Naive thymus-derived CD4-positive, alpha-beta T cell (primary cell): ENCODE measurements at places on chromosomes 5 and 9. TPM values are rescaled to one million over a fixed set of nuclear protein-coding genes. Genes with fewer than 3 reads are reported as not detected.

DNA sequence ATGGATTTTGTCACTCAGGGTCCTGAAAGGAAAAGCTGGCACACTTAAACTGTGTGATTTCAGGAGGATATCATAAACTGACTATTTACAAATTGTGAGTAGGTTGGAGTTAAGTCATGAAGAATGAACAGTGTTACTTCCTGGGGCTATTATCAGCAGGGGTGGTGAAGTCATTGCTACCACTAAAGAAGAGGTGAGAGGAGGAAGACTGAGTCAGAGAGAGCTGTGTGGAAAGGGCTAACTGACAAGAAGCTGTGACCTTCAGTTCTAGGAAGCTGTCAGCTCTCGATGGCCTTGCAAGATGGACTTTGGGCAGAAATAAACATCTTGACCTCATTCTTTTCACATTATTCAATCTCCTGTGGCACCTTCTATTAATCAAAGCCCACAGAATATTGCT lies 72.3 kb upstream of the STARD4 start:
- DNase-seq = no peak

- no peak for DNase-seq
Measured at GRCh38 chr5:132782101-132782500, 5.1 kb upstream of the SEPTIN8 start.

DNA sequence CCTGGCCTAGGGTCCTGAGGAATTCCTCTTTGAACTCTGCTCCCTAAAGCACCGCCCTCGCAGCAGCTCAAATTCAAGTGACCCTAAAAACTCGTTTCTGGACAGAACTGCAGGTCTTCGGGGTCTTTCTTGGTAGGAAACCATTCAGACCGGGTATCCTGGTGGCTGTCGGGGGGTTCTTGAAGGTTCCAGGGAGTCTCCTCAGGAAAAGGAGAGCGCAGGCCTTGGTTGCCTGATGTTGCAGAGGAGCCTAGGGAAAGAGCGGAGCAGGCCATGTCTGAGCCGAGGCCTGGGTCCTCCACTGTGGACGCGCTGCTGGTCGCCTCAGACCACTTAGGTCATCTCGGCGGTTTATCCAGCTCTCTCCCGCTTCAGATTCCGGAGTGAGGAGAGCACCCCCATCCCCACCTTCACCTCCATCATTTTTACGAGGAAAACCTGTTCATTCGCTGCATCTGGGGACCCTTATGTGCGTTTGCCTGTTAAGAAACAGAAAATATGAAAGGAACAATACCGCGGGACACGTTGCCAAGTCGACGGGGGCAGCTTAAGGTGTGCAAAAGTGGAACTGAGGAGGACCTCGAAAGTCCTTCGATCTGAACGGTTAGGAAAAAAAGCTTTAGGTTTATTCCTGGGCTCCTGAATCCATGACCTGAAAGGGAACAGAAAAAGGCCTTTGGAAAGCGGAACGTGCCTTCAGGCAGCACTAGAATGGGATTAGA lies 299.4 kb downstream of the PARP8 start:
- no peak for DNase-seq

- no peak for DNase-seq
Measured at GRCh38 chr9:115413766-115414382, 295.9 kb upstream of the TNC start.

DNA sequence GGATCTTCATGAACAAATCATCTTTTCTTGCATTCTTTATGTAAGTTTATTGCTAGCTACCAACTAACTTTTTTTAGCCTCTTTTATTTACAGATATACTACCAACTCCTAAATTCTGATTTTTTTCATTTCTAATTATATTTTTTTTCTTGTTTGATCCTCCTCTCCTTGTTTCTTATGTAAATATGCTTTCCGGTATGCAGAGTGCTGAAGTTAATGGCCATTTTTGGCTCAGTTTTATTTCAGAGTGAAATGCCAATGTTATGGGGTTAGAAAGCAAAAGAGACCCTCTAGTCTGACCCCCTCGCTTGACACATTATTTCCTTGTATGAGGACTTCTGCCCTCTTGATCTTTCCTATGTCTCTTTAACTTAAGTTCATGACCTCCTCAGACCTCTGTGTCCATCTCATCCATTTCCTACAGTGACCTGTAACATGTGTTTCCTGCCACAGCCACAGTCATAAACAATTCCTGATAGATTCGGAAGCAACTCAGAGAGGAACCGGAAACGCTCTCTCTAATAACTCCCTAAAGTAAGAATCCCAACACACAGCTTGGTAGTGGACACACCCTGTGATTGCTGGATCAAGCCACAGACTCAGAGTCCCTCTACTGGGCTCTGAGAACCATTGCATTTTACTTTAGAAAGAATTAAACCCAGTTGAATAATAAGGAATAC lies 42.9 kb upstream of the AFAP1L1 start:
- no peak for DNase-seq

GRCh38 chr9:86481466-86481865 lies 127.3 kb upstream of the TUT7 start:
- DNase-seq = no peak

DNA sequence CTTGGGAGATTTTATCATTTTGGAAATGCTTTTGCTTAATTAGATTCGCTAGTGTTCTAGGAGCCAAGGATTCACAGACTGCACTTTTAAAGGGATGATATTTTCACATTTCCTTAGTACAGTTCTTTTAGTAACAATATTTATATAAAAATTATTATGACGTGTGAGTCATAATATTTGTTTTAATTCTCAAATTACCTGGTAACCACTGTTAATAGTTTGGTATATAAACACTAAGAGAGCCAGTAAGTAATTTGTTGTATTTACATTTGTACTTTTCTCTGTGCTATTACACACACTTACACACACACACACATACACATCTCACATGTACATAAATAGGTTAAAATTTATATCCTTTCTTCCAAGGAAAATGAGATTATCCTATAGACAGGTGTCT lies 58.8 kb upstream of the RAD23B start:
- DNase-seq = no peak

- no peak for DNase-seq
Measured at GRCh38 chr5:55551358-55551757, 16.6 kb upstream of the PLPP1 start.

DNA sequence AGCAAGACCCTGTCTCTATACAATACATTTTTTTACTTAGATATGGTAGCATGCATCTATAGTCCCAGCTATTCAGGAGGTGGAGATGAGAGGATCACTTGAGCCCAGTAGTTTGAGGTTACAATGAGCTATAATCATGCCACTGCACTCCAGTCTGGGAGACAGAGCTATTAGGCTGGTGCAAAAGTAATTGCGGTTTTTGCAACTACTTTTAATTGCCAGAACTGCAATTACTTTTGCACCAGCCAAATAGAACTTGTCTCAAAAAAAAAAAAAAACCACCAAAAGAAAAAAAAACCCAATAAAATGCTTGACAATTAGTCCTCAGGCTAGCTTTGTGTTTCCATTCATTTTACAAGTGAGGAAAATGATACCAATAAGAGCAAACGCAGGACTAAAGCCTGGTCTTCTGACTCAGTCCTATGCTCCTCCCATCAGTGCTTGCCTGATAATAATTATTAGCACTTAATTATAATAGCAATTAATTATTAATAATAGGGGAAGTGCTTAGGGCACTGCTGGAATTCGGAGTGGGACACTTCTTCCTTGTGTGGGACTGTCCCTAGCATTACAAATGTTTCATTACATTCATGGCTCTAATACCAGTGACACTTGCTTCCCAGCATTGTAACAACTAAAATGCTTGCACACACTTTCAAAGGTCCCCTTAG lies 73.1 kb upstream of the TAF1L start:
- no peak for DNase-seq

DNA sequence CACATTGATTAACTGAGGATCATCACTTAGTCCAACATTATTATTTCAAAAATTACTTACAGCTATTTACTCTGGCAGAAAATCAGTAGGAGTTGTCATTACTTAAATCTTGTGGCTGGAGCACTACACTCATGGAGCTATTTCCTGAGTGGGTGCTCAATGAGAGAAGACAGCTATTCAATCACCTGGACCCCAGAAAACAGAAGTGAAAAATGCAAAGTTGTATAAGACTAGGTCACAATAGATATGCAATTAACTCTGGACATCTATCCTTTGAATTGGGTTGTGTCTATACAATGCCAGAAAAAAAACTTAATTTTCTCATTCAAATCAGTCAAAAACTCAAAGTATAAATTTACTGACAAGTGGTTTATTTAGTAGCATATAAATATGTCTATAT lies 340.9 kb downstream of the EFNA5 start:
- DNase-seq = no peak

DNA sequence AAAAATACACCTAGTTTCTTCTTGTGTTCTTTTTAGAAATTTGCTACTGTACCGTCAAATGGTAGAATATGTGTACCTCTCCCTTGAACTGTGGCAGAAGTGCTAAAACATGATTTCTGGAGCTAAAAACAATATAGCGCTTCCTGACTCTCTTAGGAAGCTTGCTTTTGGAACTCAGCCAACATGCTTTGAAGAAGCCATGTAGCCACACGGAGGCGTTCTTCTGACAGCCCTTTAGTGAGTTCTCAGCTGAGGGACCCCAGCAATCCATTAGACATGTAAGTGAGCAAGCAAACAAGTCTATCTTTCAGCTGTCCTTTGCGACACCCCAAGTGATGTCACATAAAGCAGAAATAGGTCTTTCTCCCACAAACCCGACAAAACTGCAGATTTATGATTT lies 917.0 kb downstream of the CDH9 start:
- DNase-seq = no peak

DNA sequence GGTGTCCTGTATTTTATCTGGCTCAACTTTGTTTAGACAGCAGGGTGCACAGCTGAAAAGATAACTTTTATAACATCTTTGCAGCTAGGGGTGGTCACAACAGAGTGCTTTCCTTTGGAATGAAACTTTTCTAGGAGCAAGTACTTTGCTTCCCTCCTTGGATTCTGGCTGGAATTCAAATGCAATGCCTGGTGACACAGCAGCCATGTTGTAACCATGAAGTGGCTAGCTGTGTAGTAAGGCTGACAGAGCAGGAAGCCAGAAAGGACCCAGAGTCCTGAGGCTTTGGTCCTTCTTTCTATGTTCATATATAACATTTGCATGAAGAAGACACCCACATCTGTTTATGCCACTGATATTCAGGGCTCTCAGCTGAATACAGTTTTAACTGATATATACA lies 48.1 kb downstream of the TENT4A start:
- DNase-seq = no peak

- no peak for DNase-seq
Measured at GRCh38 chr9:86454701-86455615, 100.7 kb upstream of the TUT7 start.

GRCh38 chr9:17021387-17021970 lies 113.4 kb upstream of the CNTLN start:
- no peak for DNase-seq

DNA sequence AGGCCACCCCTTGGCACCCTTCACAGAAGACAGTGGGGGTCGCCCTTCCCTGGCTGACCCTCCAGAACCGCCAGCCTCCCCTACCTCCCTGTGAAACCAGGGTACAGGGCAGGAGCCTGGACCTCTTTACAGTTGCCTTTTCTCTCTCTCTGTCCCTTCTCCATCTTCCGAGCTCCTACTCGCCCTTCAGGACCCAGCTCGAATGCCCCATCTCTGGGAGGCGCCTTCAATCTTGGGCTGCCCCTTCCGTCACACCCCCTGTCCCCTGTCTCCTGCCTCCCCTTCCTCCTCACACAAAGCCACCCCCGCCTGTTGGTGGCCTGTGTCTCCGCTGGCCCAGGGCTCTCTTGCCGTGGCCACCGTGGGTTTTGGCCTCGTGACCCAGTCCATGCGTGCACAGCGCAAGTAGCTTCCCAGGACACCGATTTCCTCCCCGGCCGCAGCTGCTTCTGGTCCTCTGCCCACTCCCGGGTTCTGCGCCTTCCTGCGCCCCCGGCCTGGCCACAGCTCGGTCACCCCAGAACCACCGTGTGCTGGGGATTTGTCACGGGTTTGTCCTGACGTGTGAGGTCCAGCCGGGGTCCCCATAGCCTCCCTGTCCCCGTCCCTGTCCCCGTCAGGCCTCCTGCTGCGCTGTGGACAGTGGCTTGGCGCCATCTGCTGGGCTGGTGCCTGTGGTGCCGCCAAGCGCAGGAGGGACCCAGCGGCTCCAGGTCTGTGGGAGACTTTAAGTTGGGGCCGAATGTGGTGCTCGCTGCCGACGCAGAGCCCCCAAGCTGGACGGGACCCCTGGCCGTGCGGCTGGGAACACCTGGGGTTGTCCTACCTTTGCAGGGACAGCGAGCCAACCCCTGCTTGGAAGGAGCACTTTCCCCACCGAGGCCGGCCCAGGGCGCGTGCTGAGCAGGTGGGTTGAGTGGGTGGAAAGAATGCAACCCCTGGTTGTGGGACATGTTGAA lies 4.0 kb upstream of the TMEM250 start:
- peak; percentile 64 for DNase-seq

DNA sequence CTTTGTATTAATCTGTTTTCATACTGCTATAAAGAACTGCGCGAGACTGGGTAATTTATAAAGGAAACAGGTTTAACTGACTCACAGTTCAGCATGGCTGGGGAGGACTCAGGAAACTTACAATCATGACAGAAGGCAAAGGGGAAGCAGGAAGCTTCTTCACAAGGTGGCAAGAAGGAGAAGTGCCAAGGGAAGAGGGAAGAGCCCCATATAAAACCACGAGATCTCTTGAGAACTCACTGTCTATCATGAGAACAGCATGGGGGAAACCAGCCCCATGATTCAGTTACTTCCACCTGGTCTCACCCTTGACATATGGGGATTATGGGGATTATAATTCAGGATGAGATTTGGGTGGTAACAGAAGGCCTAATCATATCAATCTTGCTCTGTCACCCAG lies 60.9 kb upstream of the CHD1 start:
- DNase-seq = no peak

DNA sequence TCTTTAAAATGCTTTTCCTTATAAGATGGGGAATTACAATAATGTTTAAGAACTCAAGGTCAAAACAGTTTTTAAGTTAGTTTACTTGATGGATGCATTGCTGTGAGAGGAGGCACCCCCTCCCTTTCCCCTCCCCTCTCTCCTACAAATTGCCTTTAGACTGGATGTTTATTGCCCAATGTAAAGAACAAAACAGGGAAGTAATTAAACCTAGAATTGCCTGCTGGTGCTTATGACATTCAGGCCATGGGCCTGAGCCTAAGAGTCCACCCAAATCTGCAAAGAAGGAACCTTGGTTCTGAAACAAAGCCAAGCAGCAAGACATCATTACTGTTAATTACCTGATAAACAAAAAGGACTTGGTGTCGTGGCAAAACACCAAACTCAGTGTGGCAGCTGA lies 630.3 kb downstream of the ISL1 start:
- DNase-seq = no peak

PTGDS gene
- total RNA-seq = 2.1 TPM

MARCOL gene
- total RNA-seq = not detected

CNTNAP3 gene
- not detected in 2 replicates for total RNA-seq

ESM1 gene
- total RNA-seq = not detected

C5orf58 gene
- not detected for total RNA-seq

TLE1 gene
- total RNA-seq = 1.5 TPM

IRGM gene
- 3.6 TPM for total RNA-seq

SPINK5 gene
- total RNA-seq = not detected in 2 replicates

PCDHGB4 gene
- total RNA-seq = 0.08 TPM

PCDHGA10 gene
- 0.30 TPM for total RNA-seq

SNCAIP gene
- total RNA-seq = not detected

CCL28 gene
- 23.2 TPM for total RNA-seq

HRCT1 gene
- total RNA-seq = not detected
